ENCODE measurements at places on chromosomes 7 and 10.
A peak's percentile ranks its signal among the peaks of the same experiment; 100 is the strongest.

GRCh38 chr7:81447351-81447952, 322.4 kb downstream of the HGF start:
- peak; percentile 50 for DNase-seq

DNA sequence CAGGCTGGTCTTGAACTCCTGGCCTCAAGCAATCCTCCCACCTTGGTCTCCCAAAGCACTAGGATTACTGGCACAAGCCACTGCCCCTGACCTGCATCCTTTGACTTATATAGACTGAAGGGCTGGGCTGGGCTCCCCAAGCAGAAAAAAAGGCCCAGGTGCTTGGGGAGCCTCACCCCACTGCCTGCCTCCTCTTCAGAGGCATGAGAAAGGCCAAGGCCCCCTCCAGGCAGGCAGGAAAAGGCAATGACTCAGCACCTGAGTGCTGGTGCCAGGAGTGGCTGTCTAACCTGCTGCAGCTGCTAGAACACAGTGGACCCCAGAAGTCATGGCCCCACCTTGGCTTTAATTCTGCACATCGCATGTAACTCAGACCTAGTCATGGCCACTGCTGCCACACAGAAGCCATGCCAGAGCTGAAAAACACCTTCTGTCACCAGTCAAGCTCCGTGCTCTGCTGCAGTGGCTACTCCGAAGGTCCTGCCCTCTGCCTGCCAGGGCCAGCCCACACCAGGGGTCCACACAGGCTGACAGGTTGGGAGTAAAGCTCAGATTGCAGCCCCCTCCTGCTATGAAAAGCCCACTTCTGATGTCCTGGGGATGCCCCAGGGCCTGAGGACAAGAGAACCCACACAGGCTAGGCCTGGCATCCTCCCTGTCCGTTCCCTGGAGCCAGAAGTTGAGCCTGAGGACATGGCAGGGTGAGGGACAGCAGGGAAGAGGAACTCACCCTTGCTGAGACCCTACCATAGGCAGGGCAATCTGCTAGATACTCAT, 48.5 kb downstream of the GRID1 start:
- DNase-seq, result no peak

DNA sequence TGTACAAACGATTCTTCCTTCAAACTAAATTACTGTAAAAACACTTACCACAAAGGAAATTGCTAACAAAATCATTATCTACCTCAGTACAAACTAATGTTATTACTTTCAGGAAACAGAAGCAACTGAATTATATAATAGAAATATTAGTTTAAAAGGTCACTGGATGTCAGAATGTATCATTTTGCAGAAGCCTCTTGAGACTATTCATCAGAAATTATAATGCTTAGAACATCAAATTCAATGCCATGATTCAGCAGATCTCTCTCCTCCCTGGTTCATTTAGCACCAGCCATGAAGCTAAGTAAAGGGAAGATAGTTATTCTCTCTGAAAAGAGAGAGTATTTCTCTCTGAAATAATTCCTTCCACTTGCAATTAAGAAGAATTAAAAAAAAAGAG, 223.3 kb downstream of the IMMP2L start:
- DNase-seq, result peak; percentile 6

GRCh38 chr7:55641811-55642210, 69.5 kb upstream of the VOPP1 start:
- no peak for DNase-seq

DNA sequence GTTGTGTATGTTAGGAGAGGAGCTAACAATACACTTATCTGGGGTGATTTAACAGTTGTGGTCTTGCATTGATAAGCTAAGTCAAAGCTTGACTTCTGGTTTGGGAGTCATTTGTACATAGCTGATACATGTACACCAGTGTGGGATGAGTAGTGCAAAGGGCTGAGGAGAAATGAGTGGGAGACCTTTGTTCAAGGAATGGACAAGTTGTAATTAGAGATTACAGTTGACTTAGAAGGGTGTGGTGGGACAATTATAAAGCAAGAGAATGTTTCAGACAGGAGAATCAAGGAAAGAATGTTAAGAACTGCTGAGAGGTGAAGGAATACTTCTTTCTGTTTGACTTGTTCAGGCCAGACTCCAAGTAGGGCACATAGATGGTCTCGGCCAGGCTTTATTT, 209.7 kb upstream of the STEAP4 start:
- DNase-seq, result no peak

DNA sequence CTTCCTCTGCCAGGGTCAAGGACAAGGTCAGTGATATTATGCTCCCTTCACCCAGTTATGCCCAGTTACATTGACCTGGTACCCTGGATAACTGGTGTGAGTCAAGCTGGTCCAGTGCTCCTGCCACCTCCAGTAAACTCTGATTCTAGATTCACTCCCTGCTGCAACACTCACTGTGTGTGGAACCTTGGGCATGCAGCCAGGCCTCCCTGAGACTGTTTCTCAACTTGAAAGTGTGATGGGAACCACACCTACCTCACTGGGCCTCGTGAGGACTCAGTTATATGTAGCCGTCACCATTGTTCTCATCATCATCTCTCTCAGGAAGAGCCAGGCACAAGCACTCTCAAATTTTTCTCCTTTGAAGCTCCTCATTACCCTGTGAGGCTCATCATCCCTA, 935 bp upstream of the ZNF736 start:
- no peak for DNase-seq

DNA sequence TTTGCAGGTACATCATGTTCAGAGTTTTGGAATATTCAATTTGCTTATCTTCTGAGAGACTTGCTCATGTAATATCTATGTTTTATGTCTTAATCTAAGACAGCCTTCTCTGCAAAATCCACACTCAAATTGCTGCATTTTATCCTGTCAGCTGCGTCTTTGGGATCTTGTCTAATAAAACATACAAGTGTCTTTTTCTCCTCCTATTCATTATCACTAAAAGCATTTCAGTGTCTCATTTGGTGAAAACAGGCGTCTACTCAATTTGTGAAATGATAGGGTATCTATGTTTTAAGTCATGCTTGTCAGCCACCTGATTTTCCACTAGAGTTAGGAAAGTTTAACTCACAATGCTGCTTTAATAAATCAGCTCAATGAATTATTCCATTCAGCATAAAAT, 112.7 kb upstream of the LRRTM3 start:
- no peak for DNase-seq

GRCh38 chr7:141460781-141461715, 90.2 kb upstream of the AGK start:
- DNase-seq, result no peak

DNA sequence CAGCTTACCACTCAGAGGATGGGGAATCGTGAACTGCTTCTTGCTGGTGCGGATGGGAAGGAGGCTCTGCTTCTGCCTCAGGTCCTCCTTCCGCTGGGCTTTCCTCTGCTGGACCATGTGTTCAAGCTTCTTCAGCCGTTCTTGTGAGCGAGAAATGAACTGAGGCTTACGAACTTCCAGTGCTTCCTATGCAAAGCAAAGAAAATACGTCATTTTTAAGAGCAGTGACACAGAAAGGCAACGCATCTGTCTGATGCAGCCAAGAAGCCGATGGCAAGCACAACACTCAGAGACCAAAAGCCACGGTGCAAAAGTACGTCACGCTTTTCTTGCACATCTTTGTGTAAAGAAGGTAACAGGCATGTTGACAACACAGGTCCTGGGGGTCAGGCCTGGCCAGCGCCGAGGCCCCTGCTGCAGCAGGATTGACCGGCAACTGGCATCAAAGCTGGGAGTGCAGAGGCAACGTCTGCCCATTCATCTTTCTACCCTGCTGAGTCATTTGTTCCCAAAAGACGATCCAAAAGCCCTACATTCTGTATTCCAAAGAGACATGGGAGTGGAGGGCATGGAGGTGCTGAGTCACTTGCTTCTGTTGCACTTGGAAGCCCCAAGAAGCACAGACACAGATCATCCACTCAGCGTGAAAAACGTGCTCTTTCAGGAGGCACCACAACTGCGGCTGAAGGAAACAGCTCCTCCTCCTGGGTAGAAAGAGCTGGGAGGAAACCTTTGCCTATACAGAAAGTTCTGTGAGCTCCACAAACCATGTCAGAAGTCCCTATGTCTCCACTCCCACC, 71.0 kb upstream of the ADAM12 start:
- no peak for DNase-seq

- no peak for DNase-seq
These were observed 32.2 kb downstream of the MRPS33 start for GRCh38 chr7:140982508-140982907.

DNA sequence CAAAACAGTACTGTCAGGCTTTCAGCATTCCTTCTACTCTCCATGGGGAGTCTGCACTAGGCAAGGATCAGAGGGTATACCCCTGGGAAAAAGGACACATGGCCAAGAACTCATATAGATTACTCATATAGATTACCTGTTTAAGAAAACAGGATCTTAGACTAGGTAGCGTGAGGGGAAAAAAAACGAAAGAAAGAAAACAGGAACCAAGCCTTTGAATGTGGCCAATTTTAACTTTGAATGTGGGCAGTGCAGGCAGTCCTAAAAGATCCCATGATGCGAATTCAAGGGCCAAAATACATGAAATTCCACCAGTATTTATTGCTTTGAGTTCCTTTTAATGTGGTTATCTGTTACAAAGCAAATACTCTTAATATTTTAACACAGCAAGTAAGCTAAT, 108.6 kb upstream of the TAC1 start:
- DNase-seq, result no peak

DNA sequence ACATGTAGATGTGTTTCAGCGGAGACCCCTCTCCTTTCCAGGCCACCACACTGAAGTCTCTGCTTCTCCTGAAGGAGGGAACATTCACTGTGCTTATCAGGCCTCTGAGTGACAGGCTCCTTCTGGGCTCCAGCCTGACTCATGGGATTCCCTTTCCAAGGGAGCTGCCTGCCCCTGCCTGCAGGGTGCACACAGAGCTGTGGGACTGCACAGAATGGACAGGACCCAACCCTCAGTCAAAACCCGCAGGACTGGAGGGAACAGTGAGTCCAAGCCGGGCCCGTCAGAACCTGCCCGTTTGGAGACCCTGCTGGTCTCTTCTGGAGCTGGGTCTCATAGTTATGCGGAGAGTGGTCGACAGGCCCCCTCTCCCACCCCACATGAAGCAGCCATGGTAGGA, 32.6 kb downstream of the PLAC9 start:
- no peak for DNase-seq

DNA sequence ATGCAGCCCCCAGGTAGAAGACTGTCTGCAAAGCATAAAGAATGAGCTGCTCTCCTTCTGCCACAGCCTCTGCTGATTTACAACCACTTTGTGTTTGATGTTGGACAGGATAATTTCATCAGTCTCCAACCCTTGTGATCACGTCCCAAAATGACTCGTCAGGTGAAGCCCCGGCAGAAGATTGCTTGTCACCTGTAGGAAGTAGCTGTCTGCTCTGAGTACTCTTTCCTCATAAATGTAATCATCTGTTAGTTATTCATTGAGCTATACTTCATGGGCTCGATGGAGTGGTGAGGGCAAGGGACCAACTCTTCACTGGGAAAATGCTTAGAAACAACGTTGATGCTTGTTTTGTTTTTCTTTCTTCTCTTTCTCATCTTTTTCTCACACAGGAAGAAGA, 290.9 kb upstream of the SP8 start:
- DNase-seq, result no peak

DNA sequence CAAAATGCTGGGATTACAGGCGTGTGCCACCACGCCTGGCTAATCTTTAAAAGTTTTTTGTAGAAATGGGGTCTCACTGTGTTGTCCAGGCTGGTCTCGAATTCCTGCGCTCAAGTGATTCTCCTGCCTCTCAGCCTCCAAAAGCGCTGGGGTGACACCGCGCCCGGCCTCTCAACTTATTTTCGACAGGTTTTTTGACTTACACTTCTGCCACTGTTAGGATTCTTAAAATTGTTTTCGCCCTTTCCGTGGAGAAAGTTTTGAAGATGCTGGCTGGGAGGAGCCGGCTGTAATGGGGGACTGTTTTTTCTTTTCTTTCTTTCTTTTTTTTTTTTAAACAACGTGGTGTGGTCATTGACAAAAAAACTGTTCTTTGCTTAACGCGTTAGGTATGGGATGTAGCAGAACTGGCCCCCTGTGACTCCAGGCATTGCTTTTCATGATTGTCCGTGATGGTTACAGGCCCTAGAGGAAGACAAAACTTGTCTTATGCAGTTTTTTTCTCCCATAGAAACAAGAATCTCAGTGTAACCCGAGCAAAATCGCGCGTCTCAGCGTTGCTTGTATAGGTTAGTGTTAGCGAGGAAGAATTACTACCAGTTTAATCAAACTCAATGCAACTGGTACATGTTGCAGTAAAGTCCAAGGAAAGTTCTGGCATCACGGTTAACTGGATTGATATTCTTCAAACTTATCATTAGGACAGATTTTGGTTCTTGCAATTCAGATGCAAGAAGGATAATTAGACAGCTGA, 72.2 kb downstream of the DAGLB start:
- no peak for DNase-seq

- no peak for DNase-seq
These were observed 161.0 kb downstream of the SKIDA1 start for GRCh38 chr10:21364196-21365114.

DNA sequence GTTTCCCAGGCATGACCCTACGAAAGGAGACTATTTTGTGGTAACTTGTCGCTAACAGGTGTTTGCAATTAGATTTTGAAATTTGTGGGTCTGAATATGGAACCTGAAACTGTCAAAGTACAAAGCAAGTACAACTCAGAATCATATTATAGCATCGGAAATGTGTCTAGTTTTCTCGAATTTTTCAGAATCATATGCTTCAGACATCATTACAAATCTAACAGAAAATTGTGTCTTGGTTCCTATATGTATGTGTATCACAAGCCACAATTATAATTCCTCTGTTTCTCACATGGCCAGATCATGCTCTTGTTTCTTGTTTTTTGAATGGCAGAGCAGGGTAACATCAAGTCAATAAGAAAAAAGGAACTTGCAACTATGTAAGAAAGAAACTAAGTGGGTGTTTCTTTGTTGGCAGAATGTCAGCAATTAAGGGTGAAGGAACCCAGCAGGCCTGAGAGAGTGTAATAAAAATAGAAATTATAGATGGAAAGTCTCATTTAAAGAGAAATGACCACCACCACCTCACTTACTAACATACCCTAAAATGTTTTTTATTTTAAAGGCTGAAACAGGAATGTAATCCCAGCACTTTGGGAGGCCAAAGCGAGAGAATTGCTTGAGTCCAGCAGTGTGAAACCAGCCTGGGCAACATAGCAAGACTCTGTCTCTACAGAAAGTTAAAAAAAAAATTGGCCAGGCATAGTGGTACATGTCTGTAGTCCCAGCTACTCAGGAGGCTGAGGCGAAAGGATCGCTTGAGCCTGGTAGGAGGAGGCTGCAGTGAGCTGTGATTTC, 51.3 kb downstream of the PRTFDC1 start:
- DNase-seq, result no peak

- no peak for DNase-seq
These were observed 19.1 kb downstream of the WDR86 start for GRCh38 chr7:151390598-151391357.

- no peak for DNase-seq
These were observed 22.3 kb upstream of the IL15RA start for GRCh38 chr10:5999440-6000165.

GRCh38 chr10:116146372-116147140, 126.5 kb downstream of the GFRA1 start:
- DNase-seq, result no peak

DNA sequence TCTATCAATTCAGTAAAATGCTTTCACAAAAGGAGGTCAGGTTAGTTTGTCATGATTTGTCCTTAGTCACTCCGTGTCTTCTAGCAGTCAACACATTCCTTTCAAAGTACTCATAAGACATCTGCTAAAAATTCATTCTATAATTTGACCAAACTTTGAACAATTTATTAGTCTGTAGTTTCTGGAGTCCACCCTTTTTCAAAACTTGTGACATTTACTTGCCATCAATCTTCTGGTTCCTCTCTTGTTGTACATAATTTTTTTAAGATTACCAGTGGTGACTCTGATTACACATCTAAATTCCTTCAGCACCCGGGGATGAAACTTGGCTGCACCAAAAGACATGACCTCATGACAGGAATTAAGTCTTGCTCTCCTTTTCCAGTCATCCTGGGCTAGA, 130.1 kb downstream of the NEBL start:
- DNase-seq, result no peak

Measured in SK-N-SH (cell line).